ENCODE measurements at places on chromosomes 7 and 10. TPM values are rescaled to one million over a fixed set of nuclear protein-coding genes. Genes with fewer than 3 reads are reported as not detected.

DNA sequence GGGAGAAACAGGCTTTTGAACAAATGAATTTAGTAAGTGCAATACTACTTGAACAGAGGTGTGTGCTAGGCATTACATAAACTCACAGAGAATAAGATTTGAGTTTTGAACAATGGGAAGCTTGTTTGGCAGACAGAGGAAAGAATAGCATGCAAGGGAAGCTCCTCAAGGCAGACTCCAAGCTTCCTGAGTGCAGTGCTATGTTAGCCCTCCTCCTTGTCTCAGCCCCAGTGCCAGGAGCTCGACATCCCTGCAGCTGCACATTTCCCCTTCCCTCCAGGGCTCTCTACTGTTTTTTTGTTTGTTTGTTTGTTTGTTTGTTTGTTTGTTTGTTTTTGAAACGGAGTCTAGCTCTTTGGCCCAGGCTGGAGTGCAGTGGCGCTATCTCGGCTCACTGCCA is 237.5 kb downstream of the IPMK start:
- H3K4me1 ChIP-seq = no peaks in the 10 kb centered on the region
- H3K27ac ChIP-seq = no peak overlapping the region
- no peak overlapping the region for H3K4me3 ChIP-seq
- H3K27me3 ChIP-seq = peaks cover 2% of the 10 kb centered on the region
- no peaks in the 10 kb centered on the region for H3K36me3 ChIP-seq

The SCIN gene
- not detected for total RNA-seq

GRCh38 chr10:387909-388660 is 252.8 kb downstream of the ZMYND11 start:
- H3K27ac ChIP-seq = no peak overlapping the region
- H3K36me3 ChIP-seq = peaks cover 3% of the 10 kb centered on the region
- no peak overlapping the region for H3K4me3 ChIP-seq
- H3K4me1 ChIP-seq = no peaks in the 10 kb centered on the region
- no peak for DNase-seq

GRCh38 chr7:50151001-50151400 is 58.0 kb upstream of the ZPBP start:
- H3K27ac ChIP-seq = no peak overlapping the region
- H3K36me3 ChIP-seq = no peaks in the 10 kb centered on the region
- no peak for DNase-seq
- H3K27me3 ChIP-seq = no peaks in the 10 kb centered on the region
- H3K4me1 ChIP-seq = peaks cover 70% of the 10 kb centered on the region

GRCh38 chr7:158460665-158461064 is 127.0 kb downstream of the PTPRN2 start:
- no peak overlapping the region for H3K27ac ChIP-seq
- no peaks in the 10 kb centered on the region for H3K27me3 ChIP-seq
- H3K4me1 ChIP-seq = no peaks in the 10 kb centered on the region
- DNase-seq = no peak
- H3K4me3 ChIP-seq = no peak overlapping the region

GRCh38 chr7:27155816-27156507 is 513 bp downstream of the HOXA7 start:
- peaks cover 88% of the 10 kb centered on the region for H3K27me3 ChIP-seq
- DNase-seq = no peak
- peaks cover 50% of the 10 kb centered on the region for H3K4me1 ChIP-seq
- H3K4me3 ChIP-seq = peak overlapping the region; percentile 46
- peaks cover 4% of the 10 kb centered on the region for H3K36me3 ChIP-seq

The WDR86 gene
- total RNA-seq = 0.17 TPM

DNA sequence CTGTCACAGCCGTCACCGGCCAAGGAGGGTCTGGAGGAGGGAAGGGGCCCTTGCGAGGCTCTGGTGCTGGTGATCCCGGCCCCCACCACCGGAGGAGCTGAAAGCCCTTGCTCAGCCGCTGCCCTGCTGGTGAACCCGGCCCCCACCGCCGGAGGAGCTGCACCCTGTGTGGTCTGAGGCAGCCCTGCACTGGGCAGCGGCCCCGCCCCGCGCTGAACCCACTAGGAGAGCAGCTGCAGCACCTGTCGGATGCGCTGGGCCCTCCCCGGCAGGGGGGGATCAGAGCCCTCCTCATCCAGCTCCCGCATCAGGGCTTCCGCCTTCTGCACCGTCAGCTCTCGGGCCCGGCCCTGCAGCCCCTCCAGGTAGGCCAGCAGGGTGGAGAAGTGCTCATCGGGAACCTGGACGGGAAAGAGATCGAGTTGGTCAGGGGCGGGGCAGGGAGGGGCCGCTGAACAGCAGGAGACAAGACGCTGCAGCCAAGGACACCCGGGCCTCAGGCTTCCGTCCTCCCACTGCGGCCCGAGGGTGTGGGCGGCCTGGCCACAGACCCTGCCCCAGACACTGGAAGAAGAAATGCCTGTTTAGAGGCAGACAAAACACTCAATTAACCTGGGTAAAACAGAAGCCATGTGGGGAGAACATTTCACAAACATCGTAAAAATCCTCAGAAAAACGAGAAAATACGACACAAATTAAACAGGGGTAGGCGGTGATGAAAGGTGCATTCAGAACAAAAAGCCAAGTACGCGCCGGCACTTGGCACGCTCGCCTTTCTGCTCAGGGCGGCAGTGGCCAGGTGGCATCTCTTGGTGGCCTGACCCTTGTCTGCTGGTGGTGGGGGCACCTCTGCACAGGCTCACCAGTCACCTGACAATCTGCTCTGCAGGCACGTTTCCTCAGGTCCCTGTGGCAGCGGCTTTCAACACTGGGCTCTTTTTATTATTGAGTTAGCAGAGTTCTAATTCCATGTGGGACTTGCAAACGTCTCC is 14.7 kb downstream of the CYP2W1 start:
- H3K4me1 ChIP-seq = no peaks in the 10 kb centered on the region

The SFTPD gene
- total RNA-seq = not detected

GRCh38 chr10:58951746-58952145 is 224.7 kb upstream of the PHYHIPL start:
- no peak overlapping the region for H3K4me3 ChIP-seq
- no peak for DNase-seq
- H3K27ac ChIP-seq = no peak overlapping the region
- H3K4me1 ChIP-seq = no peaks in the 10 kb centered on the region

DNA sequence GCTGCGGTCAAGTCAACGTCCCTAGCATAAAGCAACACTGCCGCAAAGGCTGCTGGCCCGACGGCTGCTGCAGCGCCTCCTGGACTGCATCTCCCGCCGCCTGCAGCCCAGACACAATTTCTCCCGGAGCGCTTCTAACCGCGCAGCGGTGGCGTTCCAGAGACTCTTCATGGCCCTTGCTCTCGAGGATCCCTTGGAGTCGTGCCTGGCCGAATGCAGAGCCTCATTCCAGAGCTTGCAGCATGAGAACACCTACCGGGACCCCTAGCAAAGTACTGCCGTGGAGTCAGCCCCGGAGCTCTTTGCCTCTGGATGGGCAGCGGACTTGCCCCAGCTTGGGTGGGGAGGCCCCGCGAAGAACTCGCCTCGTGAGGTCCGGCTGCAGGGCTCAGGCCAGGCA is 79.7 kb upstream of the ZNF32 start:
- no peak for DNase-seq
- H3K27me3 ChIP-seq = peaks cover 4% of the 10 kb centered on the region
- H3K4me1 ChIP-seq = no peaks in the 10 kb centered on the region
- H3K4me3 ChIP-seq = no peak overlapping the region
- no peak overlapping the region for H3K27ac ChIP-seq

DNA sequence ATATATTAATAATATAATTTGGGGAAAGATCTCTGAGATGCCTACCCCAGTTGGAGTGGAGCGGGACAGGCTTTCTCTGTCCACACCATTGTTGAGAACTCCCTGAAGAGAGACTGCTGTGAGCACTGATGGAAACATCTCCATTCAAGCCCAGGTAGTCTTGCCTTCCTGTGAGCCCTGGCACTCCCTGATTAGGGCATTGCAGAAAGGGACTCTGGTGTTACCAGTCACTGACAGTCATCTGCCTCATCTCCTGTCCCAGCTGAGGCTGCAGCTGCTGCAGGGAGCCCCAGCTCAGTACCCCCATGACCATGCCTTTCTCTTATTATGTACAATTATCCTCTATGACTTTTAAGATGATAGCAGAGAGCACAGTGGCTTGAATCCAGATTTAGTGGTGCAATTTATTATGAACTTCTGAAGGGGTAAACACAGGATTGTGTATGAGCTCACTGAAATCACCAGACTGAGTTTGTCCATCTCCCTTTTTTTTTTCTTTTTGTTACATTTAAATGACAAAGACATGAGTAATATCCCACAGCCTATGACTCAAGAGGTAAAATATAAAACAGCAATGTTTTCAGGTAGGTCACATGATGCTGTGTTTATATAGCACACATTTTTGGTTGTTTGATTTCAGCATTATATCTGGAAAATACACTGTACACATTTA is 236.9 kb downstream of the SLC25A13 start:
- DNase-seq = no peak
- peaks cover 5% of the 10 kb centered on the region for H3K27me3 ChIP-seq
- peaks cover 3% of the 10 kb centered on the region for H3K4me1 ChIP-seq
- no peak overlapping the region for H3K27ac ChIP-seq
- no peaks in the 10 kb centered on the region for H3K36me3 ChIP-seq
- H3K4me3 ChIP-seq = no peak overlapping the region

The LRRTM3 gene
- not detected for total RNA-seq

The RSU1 gene
- 60.6 TPM for total RNA-seq

- peaks cover 8% of the 10 kb centered on the region for H3K36me3 ChIP-seq
- H3K4me1 ChIP-seq = peaks cover 37% of the 10 kb centered on the region
- peak overlapping the region; percentile 81 for H3K27ac ChIP-seq
- H3K4me3 ChIP-seq = peak overlapping the region; percentile 86
- DNase-seq = peak; percentile 88
- H3K27me3 ChIP-seq = no peaks in the 10 kb centered on the region
These were observed 1.4 kb upstream of the LCOR start for GRCh38 chr10:96830511-96831199.

The MAGI2 gene
- total RNA-seq = 0.17 TPM

DNA sequence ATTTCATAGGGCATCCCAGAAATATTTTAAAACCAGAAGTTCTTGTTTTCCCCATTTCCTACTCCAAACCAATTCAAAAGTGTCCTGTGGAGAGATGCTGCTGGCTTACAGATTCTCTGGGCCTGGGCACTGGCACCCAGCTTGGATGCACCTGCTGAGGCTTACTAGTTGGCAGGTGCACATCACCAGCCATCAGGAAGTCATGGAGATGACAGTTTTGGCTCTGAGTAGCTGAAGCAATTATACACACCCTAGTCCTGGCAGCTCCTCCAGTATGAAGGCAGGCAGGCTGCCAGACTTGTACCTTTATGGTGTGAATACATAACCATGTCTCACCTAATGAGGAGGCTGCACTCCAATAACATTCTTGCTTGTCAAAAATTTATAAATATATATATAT is 276.6 kb upstream of the GHITM start:
- H3K36me3 ChIP-seq = no peaks in the 10 kb centered on the region
- H3K27ac ChIP-seq = no peak overlapping the region
- no peaks in the 10 kb centered on the region for H3K4me1 ChIP-seq
- H3K4me3 ChIP-seq = no peak overlapping the region

- no peak overlapping the region for H3K27ac ChIP-seq
- no peaks in the 10 kb centered on the region for H3K4me1 ChIP-seq
- no peak overlapping the region for H3K4me3 ChIP-seq
- H3K36me3 ChIP-seq = no peaks in the 10 kb centered on the region
- no peak for DNase-seq
- no peaks in the 10 kb centered on the region for H3K27me3 ChIP-seq
These were observed 42.2 kb downstream of the ADCYAP1R1 start for GRCh38 chr7:31094271-31094670.

GRCh38 chr7:78254726-78255055 is 456.1 kb downstream of the PHTF2 start:
- H3K4me1 ChIP-seq = no peaks in the 10 kb centered on the region
- no peak overlapping the region for H3K4me3 ChIP-seq
- H3K27ac ChIP-seq = no peak overlapping the region
- no peaks in the 10 kb centered on the region for H3K27me3 ChIP-seq
- H3K36me3 ChIP-seq = no peaks in the 10 kb centered on the region

The INHBA gene
- total RNA-seq = not detected

GRCh38 chr7:130152493-130153210 is 52.6 kb downstream of the TMEM209 start:
- no peaks in the 10 kb centered on the region for H3K4me1 ChIP-seq
- H3K27ac ChIP-seq = no peak overlapping the region
- peaks cover 4% of the 10 kb centered on the region for H3K36me3 ChIP-seq

DNA sequence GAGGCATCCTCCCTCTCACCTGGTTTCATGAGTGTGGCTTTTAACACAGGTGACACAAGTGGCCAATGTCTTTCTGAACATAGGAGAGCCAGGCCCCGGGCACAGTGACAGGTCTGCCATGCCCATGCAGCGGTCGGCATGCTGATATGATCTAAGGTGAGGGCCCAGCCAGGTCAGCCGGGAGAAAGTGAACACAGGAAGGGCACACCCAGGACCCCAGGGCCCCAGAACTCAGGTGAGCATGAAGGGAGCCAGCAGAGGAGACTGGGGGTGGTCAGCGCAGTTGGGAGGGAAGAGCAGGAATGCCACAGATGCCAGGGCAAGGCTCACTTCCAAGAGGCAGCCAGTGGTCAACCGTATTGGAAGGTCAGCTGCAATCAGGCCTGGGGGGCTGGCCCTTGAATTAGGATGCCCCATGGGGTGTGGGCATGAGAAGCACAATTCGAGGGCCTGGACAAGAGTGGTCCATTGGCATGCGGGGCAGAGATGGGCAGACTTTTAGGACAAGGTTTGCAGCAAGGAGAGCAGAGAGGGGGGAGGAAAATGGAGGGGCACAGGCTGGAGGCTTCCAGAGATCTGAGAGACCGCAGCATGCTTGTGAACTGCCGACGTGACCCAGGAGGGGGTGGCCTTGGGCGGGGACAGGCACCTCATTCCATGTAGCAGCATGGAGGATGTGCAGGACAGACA is 3.9 kb upstream of the INPP5A start:
- no peak for DNase-seq
- no peak overlapping the region for H3K27ac ChIP-seq
- H3K36me3 ChIP-seq = peaks cover 9% of the 10 kb centered on the region
- peaks cover 14% of the 10 kb centered on the region for H3K4me1 ChIP-seq

The LSM8 gene
- total RNA-seq = 39.1 TPM

- peaks cover 3% of the 10 kb centered on the region for H3K4me1 ChIP-seq
- H3K4me3 ChIP-seq = no peak overlapping the region
- no peaks in the 10 kb centered on the region for H3K27me3 ChIP-seq
These were observed 85.3 kb upstream of the RET start for GRCh38 chr10:42991442-42992098.

GRCh38 chr7:124072603-124073309 is 39.9 kb upstream of the TMEM229A start:
- H3K27ac ChIP-seq = no peak overlapping the region
- no peaks in the 10 kb centered on the region for H3K4me1 ChIP-seq
- no peak overlapping the region for H3K4me3 ChIP-seq
- H3K27me3 ChIP-seq = no peaks in the 10 kb centered on the region
